Testis (tissue), 5 donors: ENCODE measurements at places on chromosomes 1 and 21. TPM values are rescaled to one million over a fixed set of nuclear protein-coding genes. Genes with fewer than 3 reads are reported as not detected.

PKNOX1 gene
- 22.1 TPM for total RNA-seq

- DNase-seq = no peak
Observed at GRCh38 chr21:14073615-14074014, 137.1 kb downstream of the LIPI start.

CHD5 gene
- total RNA-seq = 63.1 TPM

DNA sequence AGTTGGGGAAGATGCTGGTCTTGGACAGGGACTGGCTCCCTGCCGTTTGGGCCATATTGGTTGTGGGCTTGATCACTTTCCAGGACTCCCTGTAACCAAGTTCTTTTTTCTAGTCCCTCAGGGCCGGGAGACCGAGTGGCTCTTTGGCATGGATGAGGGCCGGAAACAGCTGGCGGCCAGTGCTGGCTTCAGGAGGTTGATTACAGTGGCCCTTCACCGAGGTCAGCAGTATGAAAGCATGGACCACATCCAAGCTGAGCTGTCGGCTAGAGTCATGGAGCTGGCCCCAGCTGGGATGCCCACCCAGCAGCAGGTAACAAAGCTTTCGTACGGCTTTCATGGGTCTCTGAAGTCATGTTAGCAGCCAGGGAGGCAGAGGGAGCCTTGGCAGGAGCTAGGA lies 4.3 kb downstream of the METTL13 start:
- DNase-seq = no peak

DNA sequence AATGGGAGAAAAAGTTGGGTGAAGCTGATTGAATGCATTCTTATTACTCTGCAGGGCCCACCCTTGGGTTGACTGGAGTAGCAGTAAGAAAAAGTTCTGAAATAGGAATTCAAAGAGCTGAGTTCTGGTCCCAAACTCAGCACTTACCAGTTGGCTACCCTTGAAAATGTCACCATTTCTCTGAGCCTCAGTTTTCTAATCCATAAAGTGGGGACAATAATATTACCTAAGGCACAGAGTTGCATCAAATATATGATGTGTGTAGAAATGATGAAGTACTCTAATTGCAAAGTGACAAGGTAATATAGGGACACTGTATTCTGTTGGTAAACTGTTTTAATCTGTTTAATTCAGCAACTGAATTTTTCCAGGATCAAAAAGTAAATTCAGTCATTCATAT lies 1.2 kb downstream of the LRRC52 start:
- DNase-seq = no peak

DNA sequence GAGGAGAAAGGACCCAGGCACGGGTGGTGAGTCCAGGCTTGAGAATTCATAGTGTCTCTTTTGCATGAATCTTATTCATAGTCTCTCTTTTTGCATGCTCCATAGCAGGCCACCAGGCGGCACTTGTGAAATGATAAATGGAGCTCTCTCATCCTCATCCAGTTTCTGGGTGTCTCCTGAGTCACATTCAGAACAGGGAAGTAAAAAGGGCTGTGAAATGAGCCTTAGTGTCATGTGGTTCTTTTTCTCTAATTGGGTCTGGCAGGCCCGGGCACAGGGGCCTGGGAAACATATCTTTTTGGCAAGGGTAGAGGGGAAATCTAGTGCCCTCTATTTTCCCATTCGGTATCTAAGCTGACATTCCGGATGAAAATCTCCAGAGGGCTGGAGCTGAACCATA lies 19.1 kb upstream of the NCF2 start:
- peak; percentile 73 for DNase-seq

DNA sequence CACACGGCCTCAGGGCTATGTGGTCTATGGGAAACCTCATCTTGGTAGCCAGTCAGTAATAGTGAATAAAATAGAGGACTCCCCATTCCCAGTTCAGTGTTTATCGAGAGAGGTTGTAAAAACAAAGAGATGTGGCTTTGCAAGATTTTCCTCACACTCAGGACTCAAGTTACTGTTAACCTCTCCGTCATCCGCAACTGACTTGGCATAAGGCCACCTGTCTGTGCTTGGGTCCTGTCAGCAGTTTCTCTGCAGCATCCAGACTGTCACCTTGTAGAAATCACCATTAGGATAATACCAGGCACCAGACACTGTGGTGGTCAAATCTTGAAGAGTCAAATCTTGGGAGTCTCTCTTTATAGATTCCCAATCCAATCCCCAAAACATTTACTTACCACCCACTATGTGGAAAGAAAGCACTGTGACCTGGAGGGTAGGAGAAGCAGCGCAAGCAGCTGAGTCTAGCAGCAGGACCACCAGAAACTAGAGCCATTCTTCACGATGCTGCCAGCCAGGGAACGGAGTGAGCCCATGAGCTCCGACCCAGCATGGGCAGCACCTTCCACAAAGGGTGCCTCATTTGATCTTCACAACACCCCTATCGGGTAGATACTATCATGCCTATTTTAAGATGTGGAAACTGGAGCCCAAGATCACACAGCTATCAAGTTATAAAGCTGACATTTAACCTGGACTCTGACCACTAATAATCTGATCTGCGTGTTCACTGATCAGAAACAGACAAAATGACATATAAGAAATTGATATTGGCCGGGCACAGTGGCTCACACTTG lies 5.6 kb upstream of the GPR25 start:
- DNase-seq = no peak

- DNase-seq = no peak
Observed at GRCh38 chr1:203567596-203567995, 59.0 kb upstream of the ATP2B4 start.

DNA sequence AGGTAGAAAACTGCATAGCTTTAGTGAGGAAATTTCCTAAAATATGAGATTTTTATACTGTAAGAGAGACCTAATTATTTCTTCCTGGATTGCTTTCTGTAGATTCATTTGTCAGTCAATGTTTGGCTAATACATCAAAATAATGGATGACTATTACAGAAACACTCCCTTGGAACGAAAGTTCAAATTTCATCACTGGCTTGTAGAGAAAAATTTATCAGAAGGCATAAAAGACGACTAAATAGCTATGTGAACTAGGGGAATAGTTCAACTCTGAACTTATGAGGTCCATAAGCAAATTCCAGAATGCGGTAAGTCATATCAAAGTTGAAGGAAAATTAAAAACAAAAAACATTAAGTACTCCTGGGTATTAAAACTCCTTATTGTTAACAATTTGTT lies 36.0 kb downstream of the WNT2B start:
- no peak for DNase-seq

DNA sequence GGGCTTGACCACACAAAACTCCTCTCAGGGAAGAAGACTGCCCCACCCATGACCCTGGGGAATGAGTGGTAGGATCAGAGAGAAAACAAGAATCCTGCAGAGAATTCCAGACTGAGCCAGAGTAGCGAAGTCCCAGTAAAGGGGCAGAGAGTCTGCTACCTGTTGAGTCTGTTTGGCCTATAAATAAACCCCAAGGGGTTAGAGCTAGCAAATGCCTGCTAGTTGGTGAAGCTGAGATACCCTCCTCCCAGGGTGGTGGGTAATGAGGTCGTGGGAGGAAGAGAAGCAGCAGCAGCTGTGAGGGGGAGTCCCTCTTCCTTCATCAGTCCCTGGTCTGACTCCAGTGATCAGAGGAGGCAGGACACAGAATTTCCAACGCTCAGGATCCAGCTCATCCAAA lies 2.5 kb downstream of the TRAF3IP3 start:
- no peak for DNase-seq

KRTAP13-1 gene
- total RNA-seq = not detected

TMEM82 gene
- not detected for total RNA-seq

- DNase-seq = no peak
Observed at GRCh38 chr1:92504291-92505014, 17.7 kb upstream of the GFI1 start.

DNA sequence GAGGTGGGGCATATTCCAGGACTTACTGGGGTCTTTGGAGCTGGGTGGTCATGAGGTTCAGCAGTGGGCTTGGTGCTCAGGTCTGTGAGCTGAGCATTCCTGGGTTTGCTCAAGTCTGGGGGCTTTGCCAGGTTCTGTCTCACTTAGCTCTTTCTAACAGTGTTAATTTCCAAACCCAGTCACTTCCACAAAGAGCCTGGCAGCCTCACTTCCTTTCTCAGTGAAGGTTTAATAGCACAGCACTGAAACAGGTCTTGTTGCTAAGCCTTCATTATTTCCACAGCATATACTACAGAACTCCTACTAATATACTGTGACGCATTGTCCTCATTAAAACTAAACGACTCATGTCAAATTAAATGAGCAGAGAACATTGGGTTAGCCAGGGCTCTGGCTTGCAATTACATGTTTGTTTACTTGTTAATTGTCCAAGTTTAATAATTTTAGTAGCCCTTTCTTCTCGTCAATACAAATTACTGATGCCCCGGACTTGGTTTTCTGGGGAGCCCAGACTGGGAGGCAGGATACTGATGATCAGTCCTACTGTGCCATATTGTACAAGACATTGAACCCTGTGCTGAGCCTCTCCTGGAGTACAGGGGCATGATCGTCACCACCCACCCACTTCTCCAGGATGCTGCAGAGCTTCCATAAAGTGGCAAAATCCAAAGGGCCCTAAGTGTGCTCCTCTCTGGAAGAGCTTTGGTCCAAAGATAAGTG lies 170.7 kb downstream of the IER5 start:
- DNase-seq = no peak

GRCh38 chr1:225654688-225655508 lies 2.0 kb upstream of the ENAH start:
- no peak for DNase-seq

GRCh38 chr1:17141441-17142197 lies 22.4 kb upstream of the PADI2 start:
- DNase-seq = no peak

- no peak for DNase-seq
Observed at GRCh38 chr1:53552146-53552861, 93.1 kb downstream of the DMRTB1 start.

DNA sequence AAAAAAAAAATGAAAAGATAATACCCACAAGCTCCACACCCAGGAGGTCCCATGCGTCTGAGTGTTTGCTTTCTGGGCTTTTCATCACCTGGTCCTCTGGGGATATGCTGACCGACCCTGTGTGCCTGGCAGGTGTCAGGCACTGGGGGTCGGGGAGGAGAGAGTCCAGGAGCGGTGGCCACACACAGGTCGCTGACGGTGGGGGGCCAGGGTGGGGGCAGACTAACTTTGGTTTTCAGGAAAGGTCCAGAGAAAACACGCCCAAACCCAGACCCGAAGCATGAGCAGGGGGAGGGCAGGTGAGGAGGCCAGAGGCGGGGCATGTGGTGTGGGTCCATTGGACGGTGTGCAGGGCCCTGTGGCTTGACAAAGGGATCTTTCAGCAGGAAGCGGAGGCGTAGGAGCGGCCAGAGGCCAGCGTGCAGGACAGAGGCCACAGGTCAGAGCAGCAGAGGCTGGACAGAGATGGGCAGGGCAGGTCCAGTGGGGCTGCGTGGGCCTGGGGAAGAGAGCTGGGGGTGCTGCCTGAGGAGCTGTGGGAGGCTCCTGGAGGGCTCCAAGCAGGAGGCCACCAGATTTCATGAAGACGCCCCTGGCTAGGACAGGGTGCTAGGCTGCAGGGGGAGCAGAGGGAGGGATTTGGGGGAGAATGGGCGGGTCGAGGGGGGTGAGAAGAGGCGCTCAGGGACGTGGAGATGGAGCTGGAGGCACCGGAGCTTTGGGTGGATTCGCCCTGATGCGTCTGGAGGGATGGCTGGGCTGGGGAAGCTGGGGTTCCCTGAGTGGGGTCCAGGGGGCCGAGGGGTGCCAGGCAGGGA lies 15.8 kb downstream of the RNF223 start:
- peak; percentile 58 for DNase-seq

ATP1A4 gene
- 13.3 TPM for total RNA-seq

- peak; percentile 60 for DNase-seq
Observed at GRCh38 chr1:78003882-78004718, 639 bp upstream of the DNAJB4 start.
